SW 1271 (cell line): ENCODE measurements at places on chromosomes 7 and 10.

DNA sequence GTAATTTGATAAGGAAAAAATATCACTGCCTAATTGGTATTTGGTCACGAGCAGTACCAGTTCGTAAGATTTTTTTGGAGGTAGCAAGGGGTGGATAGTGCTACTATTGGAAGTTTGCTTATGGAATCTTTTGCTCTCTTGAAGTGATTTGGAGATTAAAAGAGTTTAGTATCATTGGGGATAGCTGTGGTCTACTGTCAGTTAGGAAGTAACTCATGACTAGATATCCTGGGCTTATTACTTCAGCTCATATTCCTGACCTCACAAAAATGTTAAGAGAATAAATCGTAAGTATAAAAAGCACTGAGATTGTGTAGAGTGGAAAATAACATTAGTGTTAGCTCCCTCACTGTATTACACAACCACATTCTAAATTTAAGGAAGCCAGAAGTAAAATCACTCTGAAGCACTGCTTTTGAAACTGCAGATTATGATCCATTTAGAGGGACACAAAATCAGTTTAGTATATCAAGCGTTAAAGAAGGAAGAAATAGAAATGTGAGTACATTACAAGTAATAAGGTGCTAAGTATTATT lies 22.6 kb downstream of the SGPL1 start:
- DNase-seq, result no peak

GRCh38 chr7:159105832-159106811 lies 38.5 kb downstream of the VIPR2 start:
- DNase-seq, result no peak

DNA sequence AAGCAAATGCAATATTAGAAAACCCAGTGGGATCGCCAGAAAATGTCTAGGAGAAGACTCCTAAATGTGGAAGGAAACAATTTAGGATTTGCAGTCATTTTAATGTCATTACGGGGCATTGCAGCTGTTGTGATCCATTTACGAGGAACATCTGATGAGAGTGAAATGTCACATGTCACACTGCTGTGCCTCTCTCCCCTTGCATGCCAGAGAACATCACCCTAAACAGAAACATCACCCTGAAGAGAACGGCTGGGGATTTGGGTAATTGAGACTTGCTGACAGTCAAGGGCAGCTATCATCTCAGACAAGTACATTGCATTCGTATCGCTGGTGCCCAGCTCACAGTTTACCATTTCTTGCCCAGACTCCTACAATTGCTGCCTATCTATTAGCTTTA lies 785.7 kb upstream of the POM121L12 start:
- DNase-seq, result no peak

GRCh38 chr10:110491346-110491745 lies 6.4 kb upstream of the DUSP5 start:
- no peak for DNase-seq

GRCh38 chr7:22393913-22394729 lies 37.2 kb upstream of the RAPGEF5 start:
- DNase-seq, result no peak
